Activated T-cell treated with anti-CD3 and anti-CD28 coated beads for 48 hours (primary cell): ENCODE measurements at places on chromosomes 7 and 10.

- DNase-seq = no peak
Measured at GRCh38 chr7:145009876-145010275, 174.0 kb upstream of the TPK1 start.

DNA sequence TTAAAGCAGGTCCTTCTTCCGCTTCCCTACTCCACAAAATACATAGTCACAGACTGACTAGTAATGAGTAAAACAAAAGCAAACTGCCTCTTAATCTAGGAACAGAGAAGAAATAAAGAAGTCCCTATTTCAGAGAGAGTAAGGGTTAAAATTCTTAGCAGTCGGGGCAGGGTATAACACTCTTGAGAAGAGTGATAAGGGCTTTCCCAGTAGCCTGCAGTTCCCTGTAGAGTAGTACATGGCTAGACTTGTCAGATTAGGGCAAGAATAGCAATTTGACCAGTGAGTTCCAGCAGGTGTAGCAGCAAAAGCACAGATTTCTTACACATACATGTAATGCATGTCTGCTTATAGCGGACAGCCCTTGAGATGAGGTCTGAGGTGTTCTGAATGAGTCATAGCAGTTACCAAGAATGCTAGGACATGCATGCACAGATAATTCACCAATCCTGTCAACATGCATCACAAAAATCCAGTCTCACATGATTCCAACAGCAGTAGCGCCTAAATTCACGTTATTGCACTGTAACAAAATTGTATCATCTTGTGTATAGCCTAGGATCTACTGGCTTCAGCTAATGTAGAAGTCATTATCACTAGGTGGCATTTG is 40.7 kb downstream of the BTRC start:
- DNase-seq = no peak

GRCh38 chr10:7157091-7157490 is 253.7 kb downstream of the SFMBT2 start:
- no peak for DNase-seq

- DNase-seq = no peak
Measured at GRCh38 chr7:39091774-39092173, 114.1 kb downstream of the POU6F2 start.

- no peak for DNase-seq
Measured at GRCh38 chr7:64908358-64908757, 5.3 kb downstream of the ZNF273 start.

GRCh38 chr7:45028138-45028919 is 28.3 kb downstream of the CCM2 start:
- no peak for DNase-seq

- no peak for DNase-seq
Measured at GRCh38 chr10:7686351-7687171, 16.6 kb upstream of the ITIH2 start.

GRCh38 chr7:36790311-36790787 is 66.1 kb upstream of the AOAH start:
- no peak for DNase-seq

- DNase-seq = no peak
Measured at GRCh38 chr7:41107938-41108448, 594.9 kb downstream of the INHBA start.

- no peak for DNase-seq
Measured at GRCh38 chr7:126450269-126450671, 802.5 kb downstream of the GRM8 start.

GRCh38 chr10:12834721-12835120 is 166.8 kb downstream of the CCDC3 start:
- no peak for DNase-seq

DNA sequence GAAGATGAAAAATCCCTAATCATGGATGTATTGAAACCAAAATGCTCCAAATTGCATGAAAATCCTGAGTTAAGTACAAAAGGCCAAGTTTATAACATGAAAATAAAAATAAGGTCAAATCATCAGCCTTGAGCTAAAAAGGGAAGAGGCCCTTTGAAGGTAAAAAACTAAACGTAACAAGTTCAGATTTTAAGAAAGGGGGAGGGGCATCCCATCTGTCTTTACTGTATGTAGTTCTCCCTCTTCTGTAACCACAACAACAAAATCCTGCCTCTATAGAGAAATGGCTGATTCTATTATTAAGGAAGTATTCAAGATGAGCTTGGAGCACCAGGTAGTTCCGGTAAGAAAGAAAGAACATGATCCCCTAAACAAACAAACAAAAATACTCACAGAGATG is 64.7 kb downstream of the TPK1 start:
- DNase-seq = no peak

DNA sequence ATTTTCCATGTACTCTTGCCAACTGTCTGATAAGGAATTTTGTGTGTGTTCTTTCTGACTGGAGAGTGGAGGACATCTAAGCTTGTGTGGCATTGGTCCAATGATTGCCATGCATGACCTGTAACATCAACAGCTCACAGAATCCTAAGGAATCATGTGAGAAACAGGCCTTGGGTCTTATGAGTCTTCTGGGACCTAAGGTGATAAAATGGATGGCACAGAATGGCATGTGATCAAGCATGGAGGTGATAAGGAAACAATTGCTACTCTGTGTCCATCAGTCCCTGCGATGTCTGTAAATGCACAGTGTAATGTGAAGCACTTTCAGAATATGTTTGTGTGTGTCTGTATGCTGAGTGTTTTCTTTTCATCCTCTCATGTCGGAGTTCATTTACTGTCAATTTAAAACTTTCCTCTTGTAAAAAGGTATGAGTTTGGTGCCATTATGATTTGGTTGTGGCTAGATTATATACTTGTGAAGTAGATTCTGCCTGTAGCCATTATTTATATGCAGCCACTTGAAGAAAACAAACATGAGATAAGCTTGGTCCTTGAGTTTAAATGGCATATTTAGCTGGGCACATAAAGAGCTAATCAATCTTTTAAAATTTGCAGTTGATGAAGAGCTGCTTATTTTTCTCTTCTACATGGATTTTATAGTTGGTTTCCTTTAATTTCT is 127.5 kb downstream of the VPS50 start:
- no peak for DNase-seq

DNA sequence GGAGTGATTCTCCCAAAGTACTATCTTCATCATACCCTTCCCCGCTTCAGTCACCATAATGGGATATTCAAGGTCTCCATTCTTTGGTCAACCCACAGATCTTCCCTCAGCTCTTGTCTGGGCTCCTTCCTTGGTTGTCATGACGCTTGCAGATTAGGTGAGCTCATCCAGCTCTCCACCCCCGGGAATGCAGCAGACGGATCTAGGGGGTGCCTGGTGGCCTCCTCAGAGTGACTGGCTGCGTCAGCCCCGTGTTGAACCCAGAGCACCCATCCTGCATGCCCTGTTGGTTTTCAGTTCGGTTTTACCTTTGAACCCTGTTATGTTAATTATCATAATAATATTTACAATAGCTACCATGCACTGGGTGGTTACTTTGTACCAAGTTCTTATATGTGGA is 6.4 kb downstream of the NEURL1 start:
- DNase-seq = no peak

DNA sequence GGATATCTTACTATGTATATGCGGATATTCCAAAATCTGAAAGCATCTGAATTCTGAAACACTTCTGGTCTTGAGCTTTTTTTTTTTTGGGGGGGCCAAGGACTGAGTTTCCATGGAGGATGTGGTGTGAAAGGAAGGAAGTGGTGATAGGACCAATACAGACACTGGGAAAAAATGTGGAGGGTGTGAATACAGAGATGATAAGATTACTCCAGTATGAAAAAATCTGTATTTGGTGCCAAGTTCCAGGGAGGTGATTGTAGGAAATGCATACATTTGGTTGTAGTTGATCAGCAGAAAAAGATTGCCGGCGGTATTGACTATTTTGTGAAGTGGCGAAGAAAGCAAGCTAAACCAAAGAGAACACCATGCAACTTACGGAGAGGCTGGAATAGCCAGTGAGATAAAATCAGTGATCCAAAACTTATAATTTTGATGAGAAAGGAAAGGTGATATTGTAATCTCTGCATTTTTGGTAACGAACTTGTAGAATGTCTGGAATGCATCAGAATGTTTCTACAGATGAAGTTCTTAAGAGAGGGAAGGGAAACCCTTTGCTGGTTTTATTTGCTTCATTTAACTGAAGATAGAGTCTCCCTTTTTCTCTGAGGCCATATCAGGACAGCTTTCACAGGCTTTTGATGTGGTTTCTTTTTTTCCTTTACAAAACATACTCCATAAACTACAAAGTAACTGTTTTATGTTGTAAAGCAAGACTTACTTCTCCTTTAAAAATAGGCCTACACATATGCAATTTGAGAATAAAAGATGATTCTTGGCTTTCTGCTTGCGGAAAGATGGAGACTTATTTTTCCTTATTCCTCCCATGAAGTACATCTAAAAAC is 6.0 kb downstream of the WDR37 start:
- no peak for DNase-seq
